Spleen (tissue), 13 donors: ENCODE measurements at places on chromosomes 2 and 18. TPM values are rescaled to one million over a fixed set of nuclear protein-coding genes. Genes with fewer than 3 reads are reported as not detected.

The CELF4 gene
- 0.77 TPM for total RNA-seq

The ST8SIA3 gene
- not detected for total RNA-seq

The SLC9A2 gene
- total RNA-seq, result not detected

The LCLAT1 gene
- 18.7 TPM for total RNA-seq

DNA sequence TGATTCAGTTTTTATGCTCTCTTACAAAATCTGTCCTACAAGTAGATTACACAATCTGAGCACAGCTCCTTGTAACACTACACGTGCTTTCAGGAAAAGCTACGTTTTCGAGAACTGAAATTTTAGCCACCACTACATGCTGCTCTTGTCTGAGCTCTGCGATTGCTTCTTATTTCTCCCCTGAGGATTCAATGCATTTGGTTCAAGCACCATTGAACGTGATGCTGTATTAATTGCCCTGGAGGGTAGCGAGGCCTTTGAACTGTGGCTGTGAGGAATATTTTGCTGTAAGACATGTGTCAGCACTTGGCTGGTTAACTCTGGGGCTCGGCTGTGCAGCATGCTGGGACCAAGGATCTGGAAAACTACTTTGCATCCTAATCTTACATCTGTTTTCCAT lies 405.8 kb downstream of the EPHA4 start:
- no peaks in the 10 kb centered on the region for H3K27me3 ChIP-seq
- H3K4me3 ChIP-seq, result no peak overlapping the region
- DNase-seq, result no peak

DNA sequence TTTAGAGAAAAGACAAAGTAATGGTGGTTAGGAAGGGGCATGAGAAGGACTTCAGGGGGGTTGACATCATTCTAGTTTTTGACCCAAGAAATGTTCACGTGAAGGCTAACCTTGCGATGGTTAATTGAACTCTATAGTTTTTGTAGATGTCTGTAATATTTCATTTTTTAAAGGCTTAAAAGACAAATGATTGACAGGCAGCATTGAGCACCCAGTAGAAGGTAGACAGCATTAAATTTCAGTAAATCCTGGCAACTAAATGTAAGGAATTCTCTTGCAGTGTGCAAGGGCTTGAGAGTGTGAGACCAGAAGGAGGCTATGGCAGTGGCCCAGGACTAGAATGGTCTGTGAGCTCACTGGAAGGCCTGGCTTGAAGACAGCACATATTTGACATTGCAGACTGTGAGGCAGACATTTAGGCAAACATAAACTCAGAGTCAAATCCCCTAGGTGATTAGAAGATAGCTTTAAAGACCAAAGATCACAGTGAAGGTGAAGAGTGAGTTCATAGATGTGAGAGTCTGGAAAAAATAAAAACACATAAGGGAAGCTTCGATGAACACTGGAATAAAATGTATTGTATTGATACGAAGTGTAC lies 100.1 kb upstream of the MAP4K4 start:
- DNase-seq, result no peak
- no peaks in the 10 kb centered on the region for H3K27me3 ChIP-seq
- no peak overlapping the region for H3K27ac ChIP-seq
- no peak overlapping the region for H3K4me3 ChIP-seq
- H3K4me1 ChIP-seq, result no peaks in the 10 kb centered on the region

- no peaks in the 10 kb centered on the region for H3K4me1 ChIP-seq
- no peak overlapping the region for H3K27ac ChIP-seq
- peaks cover 71% of the 10 kb centered on the region for H3K36me3 ChIP-seq
These were observed 67.0 kb downstream of the EIF5B start for GRCh38 chr2:99404039-99404796.

DNA sequence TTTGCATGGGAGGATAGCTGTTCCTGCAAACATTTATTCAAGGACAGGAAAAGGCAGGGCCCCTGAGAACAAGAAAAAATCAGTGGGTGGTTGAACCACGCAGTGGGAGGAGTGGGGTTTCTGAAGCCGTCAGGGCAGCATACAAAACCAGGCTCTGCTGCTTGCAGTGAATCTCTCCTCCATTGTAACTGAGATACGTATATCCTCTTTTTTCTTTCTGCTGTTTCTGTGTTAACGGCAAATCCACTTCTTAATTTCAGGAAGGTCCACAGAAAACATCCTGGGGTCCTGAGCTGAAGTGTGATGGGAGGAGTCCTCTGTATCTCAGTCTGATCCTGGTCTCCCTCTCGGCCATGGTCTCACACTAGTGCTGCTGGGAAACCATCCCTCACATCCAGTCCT lies 27.2 kb upstream of the KCNF1 start:
- H3K27ac ChIP-seq, result no peak overlapping the region
- no peaks in the 10 kb centered on the region for H3K27me3 ChIP-seq
- peaks cover 11% of the 10 kb centered on the region for H3K4me1 ChIP-seq
- DNase-seq, result no peak

- no peaks in the 10 kb centered on the region for H3K27me3 ChIP-seq
- H3K27ac ChIP-seq, result peak overlapping the region; percentile 63
- no peaks in the 10 kb centered on the region for H3K36me3 ChIP-seq
- H3K4me1 ChIP-seq, result no peaks in the 10 kb centered on the region
- DNase-seq, result no peak
- H3K4me3 ChIP-seq, result no peak overlapping the region
These were observed 49.3 kb downstream of the SP110 start for GRCh38 chr2:230170532-230170931.

DNA sequence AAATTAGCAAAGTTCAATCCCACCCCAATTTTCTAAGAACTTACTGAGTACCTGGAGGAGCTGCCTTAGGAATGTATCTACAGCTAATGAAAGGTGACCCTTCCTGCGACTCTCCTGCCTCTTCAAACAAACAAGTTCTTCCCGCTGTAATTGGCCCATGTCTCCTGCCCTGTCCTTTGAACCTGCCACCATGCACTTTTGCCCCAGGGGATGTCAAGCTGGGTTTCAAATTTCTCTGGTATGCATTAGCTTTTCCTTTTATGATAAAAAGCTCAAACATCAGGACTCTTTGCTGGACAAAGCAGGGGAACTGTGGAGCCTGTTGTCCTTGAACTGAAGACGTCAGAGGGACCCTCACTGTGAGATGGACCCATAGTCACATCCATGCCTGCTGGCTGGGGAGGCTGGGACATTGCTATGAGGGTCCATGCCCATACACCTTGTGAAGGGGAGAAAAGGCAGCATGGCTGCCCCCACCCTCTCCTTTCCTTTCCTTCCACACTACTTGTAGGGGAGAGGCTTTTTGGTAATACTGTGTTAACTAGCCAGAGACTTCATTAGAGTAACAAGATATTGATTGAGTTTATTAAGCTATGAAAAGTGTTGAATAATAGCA lies 210.7 kb upstream of the COPS8 start:
- no peak for DNase-seq
- no peak overlapping the region for H3K27ac ChIP-seq
- H3K27me3 ChIP-seq, result no peaks in the 10 kb centered on the region
- no peak overlapping the region for H3K4me3 ChIP-seq
- peaks cover 26% of the 10 kb centered on the region for H3K4me1 ChIP-seq

GRCh38 chr2:65630643-65631042 lies 198.2 kb upstream of the SPRED2 start:
- H3K4me3 ChIP-seq, result no peak overlapping the region
- peaks cover 10% of the 10 kb centered on the region for H3K27me3 ChIP-seq
- no peak for DNase-seq

GRCh38 chr2:30709516-30709915 lies 97.7 kb downstream of the CAPN13 start:
- no peak overlapping the region for H3K4me3 ChIP-seq
- H3K4me1 ChIP-seq, result peaks cover 30% of the 10 kb centered on the region
- no peak for DNase-seq
- H3K36me3 ChIP-seq, result no peaks in the 10 kb centered on the region
- peak overlapping the region; percentile 8 for H3K27ac ChIP-seq
- H3K27me3 ChIP-seq, result no peaks in the 10 kb centered on the region

DNA sequence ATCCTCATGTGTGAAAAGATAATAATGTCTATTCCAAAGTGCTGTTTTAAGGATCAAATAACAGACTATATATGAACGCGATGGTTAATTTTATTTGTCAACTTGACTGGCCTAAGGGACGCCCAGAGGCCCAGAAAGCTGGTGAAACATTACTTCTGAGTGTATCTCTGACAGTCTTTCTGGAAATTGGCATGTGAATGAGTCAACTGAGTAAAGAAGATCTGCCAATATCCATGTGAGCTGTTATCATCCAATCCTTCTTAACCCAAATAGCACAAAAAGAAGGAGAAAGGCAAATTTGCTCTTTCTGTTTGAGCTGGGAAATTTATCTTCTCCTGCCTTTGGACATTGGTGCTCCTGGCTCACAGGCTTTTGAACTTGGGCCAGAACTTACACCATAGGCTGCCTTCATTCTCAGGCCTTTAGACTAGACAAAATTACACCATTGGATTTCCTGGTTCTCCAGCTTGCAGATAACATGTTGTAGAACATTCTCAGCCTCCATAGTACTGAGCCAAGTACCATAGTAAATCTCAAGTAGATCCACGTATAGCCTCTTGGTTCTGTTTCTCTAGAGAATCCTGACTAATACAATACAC lies 114.7 kb upstream of the DOCK10 start:
- no peaks in the 10 kb centered on the region for H3K36me3 ChIP-seq
- H3K4me3 ChIP-seq, result no peak overlapping the region
- no peak overlapping the region for H3K27ac ChIP-seq

DNA sequence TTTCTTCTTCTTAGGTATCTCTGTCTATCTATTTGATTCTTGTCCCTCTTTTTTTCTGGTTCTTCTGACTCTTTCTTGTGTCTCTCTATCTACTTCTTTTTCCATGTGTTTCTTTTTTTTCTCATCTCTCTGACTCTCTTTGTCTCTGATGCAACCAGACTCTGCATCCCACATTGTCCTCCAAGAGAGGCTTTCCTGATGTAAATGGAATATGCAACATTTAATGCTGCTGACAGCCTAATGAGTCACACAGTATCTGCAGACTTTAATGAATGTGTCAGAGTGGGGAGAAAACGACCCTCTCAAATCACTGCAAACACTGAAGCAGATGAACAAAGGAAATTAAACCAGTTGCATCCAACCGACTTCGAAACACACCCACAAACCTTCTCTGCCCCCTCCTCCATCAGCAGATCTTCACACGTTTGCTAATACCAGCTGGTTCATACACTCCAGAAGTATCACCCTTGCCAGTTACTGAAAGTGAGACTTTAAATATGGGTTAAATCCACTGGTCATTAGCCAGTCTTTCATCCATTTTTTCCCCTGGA lies 351.5 kb downstream of the TXNL1 start:
- H3K27ac ChIP-seq, result no peak overlapping the region
- H3K4me1 ChIP-seq, result no peaks in the 10 kb centered on the region
- no peaks in the 10 kb centered on the region for H3K36me3 ChIP-seq
